ENCODE measurements at places on chromosomes 5 and 9.

GRCh38 chr5:39691993-39692392 is 267.2 kb upstream of the DAB2 start:
- DNase-seq: no peak

DNA sequence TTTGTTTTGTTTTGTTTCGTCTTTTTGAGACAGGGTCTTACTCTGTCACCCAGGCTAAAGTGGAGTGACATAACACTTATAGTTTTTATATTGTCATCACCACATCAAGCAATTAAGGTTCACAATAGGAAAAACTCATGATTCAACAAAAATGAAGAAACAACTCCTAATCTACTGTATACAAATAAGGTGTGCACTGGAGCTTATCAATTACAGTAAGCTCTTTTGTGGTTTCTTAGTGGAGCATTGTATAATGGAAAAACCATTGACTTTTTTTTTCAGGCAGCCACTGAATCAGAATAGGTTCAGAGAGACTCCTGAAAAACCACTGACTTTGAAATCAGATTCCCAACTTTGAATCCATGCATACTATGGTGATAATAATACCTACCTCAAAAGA is 10.8 kb upstream of the PLIN2 start:
- peak; percentile 64 for DNase-seq

- peak; percentile 14 for DNase-seq
These were observed 1576.5 kb downstream of the EFNA5 start for GRCh38 chr5:106094204-106094607.

- DNase-seq: no peak
These were observed 3.1 kb downstream of the LCN2 start for GRCh38 chr9:128152133-128153059.

GRCh38 chr9:126336736-126337325 is 10.2 kb downstream of the MVB12B start:
- no peak for DNase-seq

DNA sequence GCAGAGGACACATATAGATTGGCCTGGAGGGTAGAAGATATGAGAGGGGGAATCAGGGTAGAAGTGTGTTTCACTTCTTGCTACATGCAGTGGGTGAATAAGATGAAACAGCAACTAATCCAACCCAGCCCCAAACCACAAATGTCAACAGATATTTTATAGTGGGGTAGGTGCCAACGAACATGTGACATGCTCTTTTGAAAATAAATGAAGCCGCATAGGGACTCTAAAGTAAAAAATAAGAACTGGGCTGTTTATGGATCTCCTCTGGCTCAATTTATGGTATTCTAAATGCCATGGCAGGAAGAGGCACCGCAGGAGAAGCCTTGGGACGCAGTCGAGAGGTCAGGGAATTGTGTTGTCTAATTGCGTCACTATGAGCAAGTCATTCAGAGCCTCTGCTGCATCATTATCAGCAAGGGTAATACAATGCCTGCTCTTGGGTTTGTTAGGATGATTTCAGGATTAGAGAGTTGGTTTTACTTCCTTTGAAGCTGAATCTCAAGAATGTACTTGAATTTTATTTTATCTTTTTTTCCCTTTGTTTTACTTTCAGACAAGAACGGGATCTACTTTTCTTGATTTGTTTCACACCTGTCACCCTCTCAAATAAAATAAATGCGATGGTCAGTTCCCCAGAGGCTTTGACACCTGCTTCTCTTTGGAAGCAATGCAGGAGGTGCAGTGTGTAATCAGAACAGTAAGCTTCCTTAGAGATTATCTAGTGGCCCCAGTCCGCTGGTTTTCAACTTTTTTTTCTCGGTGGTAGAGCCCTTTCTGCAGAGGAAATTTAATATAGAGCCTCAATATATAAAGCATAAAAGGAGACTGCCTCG is 375.6 kb upstream of the CLINT1 start:
- no peak for DNase-seq

DNA sequence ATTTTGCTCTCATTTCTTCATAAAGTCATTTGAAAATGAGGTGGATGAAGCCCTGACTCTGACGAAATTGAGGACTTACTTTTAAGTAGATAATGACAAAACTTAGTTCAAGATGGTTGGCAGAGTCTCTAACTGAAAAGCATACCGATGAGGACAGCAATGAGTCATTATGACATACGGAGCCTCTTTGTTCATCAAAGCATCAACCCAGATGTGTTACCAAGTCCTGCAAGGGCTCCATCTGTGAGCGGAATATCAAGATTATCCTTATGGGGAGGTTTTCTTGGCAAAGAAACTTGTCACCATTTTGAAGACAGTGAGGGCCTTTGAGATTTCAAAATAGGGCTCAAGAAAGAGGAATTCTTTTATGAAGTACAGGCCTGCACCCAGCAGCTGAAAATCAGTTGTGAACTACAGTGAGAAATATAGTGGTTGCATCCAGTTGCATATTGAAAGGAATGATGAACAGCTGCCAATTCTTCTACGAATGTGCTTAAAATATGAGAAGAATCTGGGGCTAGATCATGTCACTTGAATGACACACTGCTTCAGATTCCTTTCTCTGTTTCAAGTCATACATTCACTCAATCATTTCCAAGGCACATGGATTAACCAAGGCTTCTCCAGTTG is 86.6 kb upstream of the SLC24A2 start:
- DNase-seq: no peak

DNA sequence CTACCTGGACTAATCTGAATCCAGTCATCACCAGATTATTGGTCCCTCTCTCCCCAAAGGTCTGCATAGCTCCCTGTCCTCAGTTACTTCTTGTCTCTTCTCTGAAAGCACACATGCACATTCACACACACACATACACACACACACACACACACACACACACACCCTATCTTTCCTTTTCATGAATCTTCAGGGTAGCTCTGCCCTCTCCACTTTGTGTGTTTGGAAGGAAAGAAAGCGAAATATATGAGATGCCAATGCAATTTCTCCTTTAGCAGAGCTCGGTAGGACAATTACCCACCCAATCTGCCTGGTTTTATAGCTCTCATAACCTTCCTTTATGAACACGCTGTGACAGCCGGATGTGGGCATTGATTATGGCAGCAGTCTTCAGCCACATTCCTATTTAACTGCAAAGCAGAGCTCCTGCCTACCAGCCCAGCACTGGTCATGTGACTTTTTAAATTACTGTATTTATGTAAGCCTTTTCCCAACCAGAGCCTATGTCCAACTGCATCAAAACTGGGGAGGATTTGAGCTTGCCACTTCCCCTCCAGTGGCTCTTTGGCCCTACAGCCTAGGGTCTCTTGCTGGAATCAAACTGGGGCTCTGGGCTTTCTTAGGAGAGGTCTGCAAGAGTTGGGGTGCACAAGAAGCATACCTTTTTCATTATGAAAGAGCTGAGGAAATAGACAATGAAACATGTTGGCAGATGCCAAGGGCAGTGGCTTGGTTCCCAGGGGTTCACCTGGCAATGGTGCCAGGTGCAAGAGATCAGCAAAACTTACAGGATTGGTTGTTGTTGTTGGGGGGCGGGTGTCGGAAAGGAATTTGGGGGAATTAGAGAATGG is 20.8 kb upstream of the MATR3 start:
- DNase-seq: peak; percentile 42

DNA sequence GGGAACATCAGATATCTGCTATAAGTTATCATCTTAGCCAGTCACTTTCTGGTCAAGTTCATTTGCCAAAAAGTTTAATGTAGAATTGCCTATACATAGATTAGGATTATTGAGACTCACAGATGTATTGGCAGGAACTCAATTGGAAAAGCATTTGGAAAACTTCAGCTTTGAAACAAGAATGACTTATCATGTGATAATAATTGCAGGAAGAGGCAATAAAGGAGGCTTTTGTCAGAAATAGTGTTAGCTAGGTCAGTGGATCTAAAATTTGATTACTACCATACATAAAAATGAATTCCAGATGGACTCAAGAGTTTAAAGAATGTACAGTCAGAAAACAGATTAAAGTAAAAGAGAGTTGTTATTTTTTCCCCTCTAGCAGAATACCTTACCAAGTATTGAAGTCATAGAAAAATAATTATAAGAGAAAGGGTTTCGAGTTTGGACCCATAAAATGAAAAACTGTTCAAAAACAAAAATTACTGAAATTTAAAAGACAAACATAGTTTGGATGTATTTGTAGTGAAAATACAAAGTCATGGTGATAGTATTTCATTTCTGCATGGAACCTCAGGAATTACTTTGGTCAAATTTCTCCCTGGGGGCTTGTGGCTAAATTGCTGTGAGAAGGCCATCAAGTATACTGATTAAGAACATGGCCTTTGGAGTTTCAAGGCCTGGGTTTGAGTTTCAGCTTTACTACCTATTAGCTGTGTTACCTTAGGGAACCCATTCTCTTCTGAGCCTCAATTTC is 159.9 kb downstream of the TMEM38B start:
- no peak for DNase-seq

GRCh38 chr5:149561848-149562247 is 10.6 kb upstream of the CSNK1A1 start:
- DNase-seq: peak; percentile 78

DNA sequence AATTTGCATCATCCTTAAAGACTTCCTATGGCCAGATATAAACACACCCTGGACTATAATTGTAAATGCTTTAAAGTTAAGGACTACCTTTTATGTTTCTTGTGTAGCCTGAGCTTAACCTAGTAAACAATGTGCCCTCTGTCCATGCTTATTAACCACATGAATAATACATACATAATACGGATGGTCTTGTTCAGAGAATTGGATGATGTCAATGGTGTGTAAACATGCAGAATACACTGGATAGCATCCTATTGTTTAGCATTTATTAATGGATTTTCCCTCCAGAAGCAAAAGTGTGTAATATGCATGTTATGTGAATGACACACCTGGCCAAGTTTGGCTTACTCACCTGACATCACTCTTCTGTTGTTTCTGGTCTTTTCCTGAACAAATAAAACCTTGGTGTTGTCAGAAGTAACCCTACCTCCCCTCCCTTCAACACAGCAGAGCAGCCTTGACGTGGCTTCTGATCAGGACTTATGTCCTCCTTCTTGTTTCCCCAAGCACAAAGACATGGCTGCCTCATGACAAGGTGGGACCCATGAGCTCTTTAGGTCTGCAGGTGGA is 517.9 kb downstream of the MTRR start:
- no peak for DNase-seq

DNA sequence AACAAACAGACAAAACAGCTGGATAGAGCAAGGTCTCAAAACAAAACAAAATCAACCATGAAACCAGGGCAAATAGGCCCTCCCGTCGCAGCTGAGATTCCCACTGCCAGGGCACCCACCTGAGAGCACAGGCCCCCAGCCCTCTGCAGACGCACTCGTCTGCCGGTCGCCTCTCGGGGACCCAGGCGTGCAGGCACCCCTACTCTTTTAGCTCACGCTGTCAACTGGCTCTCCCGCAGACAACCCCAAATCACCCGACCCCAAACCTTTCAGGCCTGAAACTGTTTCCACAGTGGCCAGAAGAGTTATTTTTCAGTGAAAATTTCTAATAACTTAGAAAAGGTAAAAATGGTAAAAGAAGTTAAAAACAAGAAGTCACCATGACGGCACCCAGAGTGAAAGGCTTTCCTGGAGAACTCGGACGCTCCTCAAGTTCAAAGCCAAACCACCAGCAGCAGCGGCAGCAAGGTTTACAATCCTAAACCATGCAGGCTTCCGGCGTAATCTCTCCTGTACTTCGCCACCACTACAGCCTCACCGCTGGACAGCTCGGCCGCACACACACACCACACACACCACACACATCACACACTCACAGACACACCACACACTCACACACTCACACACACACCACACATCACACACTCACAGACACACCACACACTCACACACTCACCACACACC is 1.9 kb upstream of the UBE2QL1 start:
- no peak for DNase-seq

DNA sequence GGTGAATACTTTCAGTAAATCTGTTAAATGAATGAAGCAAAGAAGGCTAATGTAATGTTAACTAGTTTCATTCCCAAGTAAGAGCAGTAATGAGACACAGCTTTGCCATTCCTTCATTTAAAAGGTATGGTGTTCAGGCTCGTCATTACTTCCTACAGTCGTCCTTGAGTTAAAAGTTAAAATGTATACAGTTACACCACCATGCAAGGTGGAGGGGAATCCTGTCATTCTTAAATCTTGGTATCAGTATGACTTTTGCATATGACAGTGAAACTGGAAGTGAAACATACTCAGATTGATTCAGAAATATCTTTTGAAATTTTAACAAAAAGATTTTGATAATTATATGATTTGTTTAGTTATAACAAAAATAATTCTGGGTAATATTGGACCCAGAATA is 25.9 kb downstream of the MTRR start:
- DNase-seq: no peak

- DNase-seq: no peak
These were observed 177.3 kb downstream of the CFAP90 start for GRCh38 chr5:7673658-7674057.

DNA sequence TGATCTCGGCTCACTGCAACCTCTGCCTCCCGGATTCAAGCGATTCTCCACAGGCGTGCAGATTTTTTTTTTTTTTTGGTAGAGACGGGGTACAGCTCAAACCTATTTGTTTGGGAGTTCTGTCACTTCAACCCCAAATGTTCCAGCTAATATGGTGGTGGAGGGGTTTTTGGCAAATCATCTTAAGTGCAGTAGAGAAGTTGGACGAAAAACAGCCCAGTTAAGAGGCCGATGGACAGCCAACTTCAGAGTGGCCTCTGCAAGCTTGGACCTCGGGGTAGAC is 756 bp upstream of the PRR7 start:
- no peak for DNase-seq

DNA sequence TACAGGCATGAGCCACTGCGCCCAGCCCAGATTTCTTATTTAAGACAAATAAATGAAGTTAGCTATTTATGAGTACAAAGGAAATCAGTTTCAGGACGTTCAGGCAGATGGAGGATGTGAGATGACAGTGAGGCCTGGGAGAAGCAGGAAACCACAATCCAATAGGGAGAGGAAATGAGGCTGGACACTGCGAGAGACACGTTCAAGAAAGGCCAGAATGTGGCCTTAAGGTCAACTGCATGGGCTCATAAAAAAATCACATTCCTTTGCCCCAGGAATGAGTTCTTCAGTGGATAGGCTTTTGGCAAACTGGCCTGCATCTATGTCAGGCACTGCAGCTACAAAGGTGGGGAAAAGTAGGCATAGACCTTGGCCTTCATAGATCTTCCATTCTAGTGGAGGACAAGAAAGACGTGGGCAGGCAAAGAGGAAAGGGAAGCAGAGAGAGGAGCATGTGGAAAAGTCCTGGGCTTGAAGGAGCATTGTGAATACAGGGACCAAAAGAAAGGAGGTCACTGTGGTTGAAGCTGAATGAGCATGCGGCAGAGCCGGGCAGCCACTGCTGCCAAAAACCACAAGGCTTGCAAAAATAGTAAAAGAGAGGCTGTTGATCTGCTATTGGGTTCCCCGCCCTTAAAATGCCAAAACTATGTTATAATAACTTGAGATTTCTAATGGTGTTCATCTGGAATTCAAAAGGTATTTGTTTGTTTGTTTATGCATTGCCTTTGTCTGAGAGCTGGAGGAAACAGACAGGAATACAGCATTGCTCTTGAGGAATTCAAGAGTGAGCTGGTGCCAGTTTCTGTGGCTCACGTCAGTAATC is 133.0 kb downstream of the GNA14 start:
- DNase-seq: no peak
